ENCODE measurements at places on chromosomes 5 and 9.

DNA sequence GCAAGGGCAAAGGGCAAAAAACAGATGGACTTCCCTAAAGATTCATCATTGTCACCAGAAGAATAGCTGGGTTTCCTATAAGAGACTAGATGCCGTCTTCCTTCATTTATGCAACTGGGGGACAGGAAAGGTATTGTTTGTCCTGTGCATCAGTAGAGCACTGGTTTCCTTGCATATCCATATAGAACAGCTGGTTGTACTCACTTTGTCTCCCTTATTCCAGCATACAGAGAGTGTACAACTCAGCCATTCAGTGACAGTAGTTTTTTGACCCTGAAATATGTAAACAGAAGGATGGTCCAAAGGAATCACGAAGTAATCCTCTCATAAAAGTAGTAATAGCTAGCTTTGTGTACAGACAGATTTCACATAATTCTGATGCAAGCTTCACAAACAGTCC lies 22.5 kb upstream of the MAST4 start:
- DNase-seq: no peak
- H3K27ac ChIP-seq: no peak overlapping the region
- H3K4me1 ChIP-seq: no peaks in the 10 kb centered on the region
- H3K36me3 ChIP-seq: no peaks in the 10 kb centered on the region
- H3K27me3 ChIP-seq: no peaks in the 10 kb centered on the region
- H3K4me3 ChIP-seq: no peak overlapping the region

DNA sequence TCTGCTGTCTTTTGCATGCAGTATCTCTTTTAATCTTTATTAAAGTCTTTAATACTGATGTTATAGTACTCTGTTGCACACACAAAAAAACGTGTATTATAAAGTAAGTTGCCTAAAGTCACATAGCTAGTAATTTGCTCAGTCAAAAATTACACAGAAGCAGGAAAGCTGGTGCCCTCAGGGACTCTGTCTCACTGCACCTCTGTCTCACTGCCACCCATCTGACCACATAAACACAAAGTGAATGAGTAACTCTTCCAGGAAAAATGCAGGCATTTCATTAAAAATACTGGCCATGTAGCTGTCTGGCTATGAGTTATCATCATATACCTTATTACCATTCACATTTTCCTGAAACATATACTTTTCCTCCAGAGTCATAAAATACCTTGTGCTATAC lies 591.7 kb downstream of the CSNK1G3 start:
- peak; percentile 84 for DNase-seq
- H3K4me3 ChIP-seq: no peak overlapping the region
- peak overlapping the region; percentile 77 for H3K27ac ChIP-seq

GRCh38 chr5:124871303-124871702 lies 124.9 kb upstream of the ZNF608 start:
- no peak overlapping the region for H3K27ac ChIP-seq
- no peak for DNase-seq
- no peaks in the 10 kb centered on the region for H3K36me3 ChIP-seq
- no peak overlapping the region for H3K4me3 ChIP-seq
- H3K4me1 ChIP-seq: no peaks in the 10 kb centered on the region

GRCh38 chr9:109110329-109111021 lies 9.3 kb downstream of the TMEM245 start:
- peak; percentile 51 for DNase-seq
- peak overlapping the region; percentile 51 for H3K4me3 ChIP-seq
- H3K27ac ChIP-seq: peak overlapping the region; percentile 67
- H3K4me1 ChIP-seq: peaks cover 58% of the 10 kb centered on the region
- peaks cover under 1% of the 10 kb centered on the region for H3K36me3 ChIP-seq

DNA sequence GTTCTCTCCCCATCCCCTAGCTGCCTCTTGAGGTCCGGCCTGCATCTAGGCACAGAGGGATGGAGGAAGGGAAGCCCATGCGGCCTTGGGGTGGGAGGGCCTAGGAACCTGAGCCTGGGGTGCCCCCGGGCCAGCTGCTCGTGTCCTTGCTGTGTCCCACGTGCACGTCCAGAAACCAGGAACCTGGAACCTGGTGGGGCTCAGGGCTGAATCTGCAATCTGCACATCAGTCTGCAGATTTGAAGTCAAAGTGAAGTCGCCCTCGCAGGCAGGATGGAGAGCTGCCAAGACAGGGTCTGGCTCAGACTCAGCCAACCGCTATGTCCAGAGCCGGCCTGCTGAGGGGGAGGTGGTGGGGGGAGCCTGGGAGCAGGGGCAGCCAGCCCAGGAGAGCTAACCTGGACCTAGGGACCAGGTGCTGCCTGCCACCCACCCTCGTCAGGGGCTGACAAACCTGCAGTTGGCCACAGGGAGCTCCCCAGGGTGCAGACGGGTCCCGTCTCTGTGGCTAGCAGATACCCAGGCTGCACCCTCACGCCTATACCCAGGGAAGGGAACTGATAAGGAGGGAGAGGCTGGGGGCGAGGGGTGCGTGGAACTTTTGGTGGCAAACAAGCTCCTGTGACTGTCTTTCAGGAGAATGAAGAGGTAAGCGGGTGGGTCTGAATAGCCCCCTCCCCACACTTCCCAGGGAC lies 103.5 kb upstream of the SIMC1 start:
- H3K27ac ChIP-seq: no peak overlapping the region
- H3K4me3 ChIP-seq: no peak overlapping the region
- no peaks in the 10 kb centered on the region for H3K27me3 ChIP-seq
- no peaks in the 10 kb centered on the region for H3K36me3 ChIP-seq
- H3K4me1 ChIP-seq: no peaks in the 10 kb centered on the region

GRCh38 chr9:125747765-125748445 lies 732 bp downstream of the PBX3 start:
- peak overlapping the region; percentile 98 for H3K4me3 ChIP-seq
- H3K27me3 ChIP-seq: no peaks in the 10 kb centered on the region
- no peak overlapping the region for H3K27ac ChIP-seq
- DNase-seq: peak; percentile 14
- no peaks in the 10 kb centered on the region for H3K36me3 ChIP-seq

DNA sequence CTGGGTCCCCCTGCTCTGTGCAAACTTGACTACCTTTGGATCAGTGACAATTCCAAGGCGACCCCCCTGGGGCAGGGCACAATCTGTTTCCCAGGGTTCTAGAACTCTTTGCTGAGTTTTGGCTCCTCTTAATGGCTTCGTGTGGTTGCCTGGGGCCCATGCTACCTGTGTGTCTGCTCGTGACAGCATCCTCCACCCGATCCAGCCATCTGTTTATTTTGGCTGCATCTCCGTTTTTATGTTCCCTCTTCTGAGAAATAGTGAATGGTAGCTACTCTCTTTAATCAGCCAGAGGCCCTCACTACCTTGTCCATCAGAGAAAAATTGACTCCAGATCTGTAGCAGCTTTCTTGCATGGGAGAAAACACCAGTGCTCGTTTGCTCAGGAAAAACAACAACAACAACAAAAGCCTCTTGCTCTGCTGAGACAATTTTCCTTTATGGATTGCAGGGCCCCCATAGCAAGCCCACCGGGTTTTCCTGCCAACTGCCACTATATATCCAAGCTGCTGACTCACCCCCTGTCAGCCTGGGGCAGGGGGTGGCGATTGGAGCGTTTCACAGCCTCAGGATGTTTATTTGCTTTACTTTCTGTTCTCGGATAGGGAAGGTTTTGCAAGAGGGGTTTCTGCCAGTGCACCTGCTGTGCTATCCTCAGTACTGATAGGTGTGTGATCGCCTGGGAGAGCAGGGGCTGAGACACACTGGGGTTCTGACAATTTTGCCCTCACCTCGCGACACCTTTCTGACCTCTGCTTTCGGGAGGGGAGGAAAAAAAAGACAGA lies 607.8 kb downstream of the BNC2 start:
- H3K4me3 ChIP-seq: peak overlapping the region; percentile 10
- H3K36me3 ChIP-seq: no peaks in the 10 kb centered on the region
- peaks cover 25% of the 10 kb centered on the region for H3K4me1 ChIP-seq
